ENCODE measurements at places on chromosomes 3 and 15. TPM values are rescaled to one million over a fixed set of nuclear protein-coding genes. Genes with fewer than 3 reads are reported as not detected.

- no peak for DNase-seq
- H3K4me1 ChIP-seq: no peaks in the 10 kb centered on the region
- no peaks in the 10 kb centered on the region for H3K36me3 ChIP-seq
Measured at GRCh38 chr3:51343918-51344687, 41.0 kb upstream of the MANF start.

GRCh38 chr15:48759921-48760320 is 50.9 kb downstream of the CEP152 start:
- no peaks in the 10 kb centered on the region for H3K36me3 ChIP-seq
- H3K4me3 ChIP-seq: no peak overlapping the region
- no peak for DNase-seq
- no peak overlapping the region for H3K27ac ChIP-seq

DNA sequence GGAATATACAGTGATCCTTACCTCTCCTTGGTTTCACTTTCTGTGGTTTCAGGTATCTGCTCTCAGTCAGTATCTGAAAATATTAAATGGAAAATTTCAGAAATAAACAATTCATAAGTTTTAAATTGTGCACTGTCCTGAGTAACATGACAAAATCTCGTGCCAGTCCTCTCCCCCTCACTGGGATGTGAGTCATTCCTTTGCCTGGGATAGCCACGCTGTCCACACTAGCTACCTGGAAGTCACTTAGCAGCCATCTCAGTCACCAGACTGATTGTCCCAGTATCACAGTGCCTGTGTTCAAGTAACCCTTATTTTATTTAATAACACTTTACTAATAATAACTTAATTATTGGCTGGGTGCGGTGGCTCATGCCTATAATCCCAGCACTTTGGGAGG is 15.3 kb upstream of the KLHL25 start:
- H3K27me3 ChIP-seq: no peaks in the 10 kb centered on the region
- no peak overlapping the region for H3K4me3 ChIP-seq
- H3K27ac ChIP-seq: no peak overlapping the region
- no peak for DNase-seq

DNA sequence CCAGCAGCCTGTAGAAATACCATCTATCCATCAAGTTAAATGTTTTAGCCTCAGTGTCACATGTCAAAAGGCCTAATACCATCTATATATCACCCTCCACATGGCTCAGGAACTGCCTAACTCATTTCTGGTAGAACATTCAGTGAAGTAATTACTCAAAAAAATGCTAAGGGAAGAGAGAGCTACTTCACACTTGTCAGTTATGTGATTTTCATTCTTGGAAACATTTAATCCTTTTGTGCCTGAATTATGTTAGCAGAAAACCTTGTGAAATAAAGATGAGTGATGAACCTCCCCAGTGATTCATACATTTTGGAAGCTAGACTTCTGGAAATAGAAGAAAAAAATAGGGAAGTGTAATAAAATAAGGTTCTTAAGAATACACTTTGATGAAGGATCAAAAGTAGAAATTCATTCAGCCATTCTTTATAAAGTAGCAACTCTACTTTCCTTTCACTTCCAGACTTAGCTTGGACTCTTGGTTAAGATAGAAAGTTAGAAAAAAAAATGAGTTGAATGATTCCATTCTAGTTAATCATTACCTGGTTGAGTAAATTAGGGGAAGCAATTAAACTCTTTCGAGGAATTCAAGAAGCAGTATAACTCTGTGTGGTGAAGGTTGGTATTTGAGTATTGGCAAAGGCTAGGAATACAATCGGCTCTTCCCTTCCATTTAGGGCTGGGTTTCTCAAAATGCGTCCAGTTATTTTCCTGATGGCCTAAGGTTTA is 3.6 kb downstream of the OTOL1 start:
- no peak overlapping the region for H3K4me3 ChIP-seq
- H3K36me3 ChIP-seq: no peaks in the 10 kb centered on the region
- no peaks in the 10 kb centered on the region for H3K27me3 ChIP-seq
- H3K27ac ChIP-seq: no peak overlapping the region

- no peak for DNase-seq
- H3K27me3 ChIP-seq: peaks cover 20% of the 10 kb centered on the region
- H3K4me3 ChIP-seq: no peak overlapping the region
- H3K27ac ChIP-seq: no peak overlapping the region
- peaks cover 8% of the 10 kb centered on the region for H3K4me1 ChIP-seq
- H3K36me3 ChIP-seq: no peaks in the 10 kb centered on the region
Measured at GRCh38 chr15:68435966-68436365, 4.0 kb upstream of the ITGA11 start.

GRCh38 chr3:1346386-1346785 is 253.6 kb downstream of the CNTN6 start:
- no peaks in the 10 kb centered on the region for H3K36me3 ChIP-seq
- no peak for DNase-seq
- no peak overlapping the region for H3K27ac ChIP-seq
- H3K4me1 ChIP-seq: no peaks in the 10 kb centered on the region

DNA sequence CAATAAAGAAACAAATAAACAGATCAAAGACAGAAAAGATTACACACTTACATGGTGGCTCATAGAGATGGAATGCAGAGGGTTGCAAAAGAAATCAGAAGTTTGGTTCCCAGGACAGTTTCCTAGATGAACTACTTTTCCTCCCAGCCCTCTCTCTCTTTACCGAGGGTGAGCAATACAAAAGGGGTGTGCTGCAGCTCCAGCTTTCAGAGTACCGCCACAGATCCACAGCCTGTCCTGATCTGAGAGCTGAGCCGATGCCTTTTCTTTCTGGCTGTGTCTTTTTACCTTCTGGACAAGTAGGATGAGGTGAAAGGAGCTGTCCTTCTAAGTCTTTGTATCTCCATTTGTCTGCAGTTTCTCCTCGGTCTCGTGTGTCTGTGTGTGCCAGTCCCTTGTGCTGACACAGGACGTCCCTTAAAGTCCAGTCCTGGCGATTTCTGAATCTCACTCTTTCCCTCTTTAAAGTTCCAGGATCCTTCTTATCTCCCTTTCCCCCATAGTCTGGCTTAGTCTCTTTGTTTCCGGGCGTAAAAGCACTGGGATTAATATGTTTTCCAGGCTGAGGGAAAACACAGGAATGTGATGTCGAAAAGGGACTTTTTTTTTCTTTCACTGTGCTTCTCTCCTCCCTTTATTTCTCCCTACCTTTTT is 540 bp downstream of the CCDC80 start:
- peak overlapping the region; percentile 44 for H3K27ac ChIP-seq
- no peaks in the 10 kb centered on the region for H3K36me3 ChIP-seq
- DNase-seq: no peak

- no peak for DNase-seq
- peaks cover 24% of the 10 kb centered on the region for H3K4me1 ChIP-seq
- H3K27me3 ChIP-seq: no peaks in the 10 kb centered on the region
- peak overlapping the region; percentile 94 for H3K27ac ChIP-seq
- H3K4me3 ChIP-seq: no peak overlapping the region
- H3K36me3 ChIP-seq: no peaks in the 10 kb centered on the region
Measured at GRCh38 chr3:187185759-187186158, 11.5 kb upstream of the RTP1 start.

Gene AADACL2
- not detected for total RNA-seq

Gene FAM81A
- 1.2 TPM for total RNA-seq

Gene PCOLCE2
- total RNA-seq: 1.5 TPM

DNA sequence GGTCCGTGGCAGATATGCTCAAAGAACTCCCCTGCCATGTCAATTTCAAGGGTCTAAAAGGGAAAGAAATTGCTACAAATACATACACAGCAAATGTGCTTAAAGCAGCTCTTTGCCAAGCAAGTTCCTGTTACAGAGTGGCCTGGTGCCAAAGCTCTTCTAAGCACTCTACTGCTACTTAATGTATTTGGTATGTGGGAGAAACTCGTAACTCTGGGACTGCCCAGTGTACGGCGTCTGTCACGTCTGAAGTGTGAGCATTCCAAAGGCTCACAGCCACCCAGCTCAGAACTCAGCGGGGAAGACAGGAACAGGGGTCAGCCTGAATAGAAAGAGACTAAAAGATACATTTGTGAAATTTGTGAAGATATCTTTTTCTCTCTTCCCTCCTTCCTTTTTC is 54.6 kb downstream of the RBMS3 start:
- H3K27me3 ChIP-seq: no peaks in the 10 kb centered on the region
- no peaks in the 10 kb centered on the region for H3K36me3 ChIP-seq

DNA sequence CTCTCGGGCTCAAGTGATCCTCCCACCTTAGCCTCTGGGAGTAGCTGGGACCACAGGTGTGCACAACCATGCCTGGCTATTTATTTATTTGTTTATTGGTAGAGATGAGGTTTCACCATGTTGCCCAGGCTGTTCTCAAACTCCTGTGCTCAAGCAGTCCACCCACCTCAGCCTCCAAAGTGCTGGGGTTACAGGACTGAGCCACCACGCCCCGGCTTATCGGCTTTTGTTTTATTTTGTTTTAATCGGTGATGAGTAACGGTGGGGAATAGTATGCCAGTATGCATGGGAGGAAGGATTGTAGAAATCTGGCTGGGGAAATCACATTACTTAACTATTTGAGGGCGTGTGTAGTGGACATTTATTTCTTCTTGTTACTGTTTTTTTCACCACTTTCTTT is 451.0 kb upstream of the GOLIM4 start:
- H3K27ac ChIP-seq: no peak overlapping the region
- H3K4me1 ChIP-seq: no peaks in the 10 kb centered on the region
- H3K4me3 ChIP-seq: no peak overlapping the region
- H3K36me3 ChIP-seq: no peaks in the 10 kb centered on the region
- DNase-seq: no peak
- H3K27me3 ChIP-seq: no peaks in the 10 kb centered on the region

DNA sequence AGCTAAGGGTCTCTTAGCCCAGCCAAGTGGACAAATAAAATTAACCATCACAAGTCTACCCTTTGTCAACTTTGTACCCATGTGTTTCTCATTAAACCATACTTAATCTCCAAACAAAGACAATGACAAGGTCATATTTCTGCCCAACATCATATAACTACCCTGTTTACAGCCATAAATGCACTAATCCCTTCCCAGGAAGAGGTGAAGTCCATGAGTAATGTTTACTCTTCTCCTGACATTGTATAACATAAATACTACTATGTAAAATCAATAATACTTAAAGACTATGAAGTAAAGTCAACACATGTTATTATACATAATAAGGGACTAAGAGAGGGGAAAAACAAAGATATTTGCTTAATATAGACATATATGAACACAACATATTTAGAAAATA is 38.5 kb upstream of the FAN1 start:
- H3K27me3 ChIP-seq: no peaks in the 10 kb centered on the region
- no peaks in the 10 kb centered on the region for H3K4me1 ChIP-seq
- no peaks in the 10 kb centered on the region for H3K36me3 ChIP-seq
- no peak overlapping the region for H3K4me3 ChIP-seq

DNA sequence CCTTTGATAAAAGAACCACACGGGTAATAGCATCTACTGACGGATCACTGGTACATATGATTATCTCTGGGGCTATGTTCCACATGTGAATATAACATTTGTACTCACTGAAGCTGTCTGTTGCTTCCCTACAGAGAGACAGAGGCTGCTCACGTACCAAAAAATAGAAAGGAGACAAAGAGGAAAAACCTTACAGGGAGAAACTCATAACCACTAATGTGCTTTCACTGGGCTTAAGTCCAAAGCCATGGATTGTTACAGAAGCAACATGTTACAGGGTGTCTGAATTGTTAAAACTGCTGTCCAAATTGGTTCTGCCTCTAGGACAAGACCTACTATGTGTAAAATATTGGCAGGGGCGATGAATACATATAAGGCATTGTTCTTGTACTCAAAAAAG is 311.9 kb downstream of the FOXP1 start:
- H3K27me3 ChIP-seq: no peaks in the 10 kb centered on the region
- no peak for DNase-seq
- H3K4me3 ChIP-seq: no peak overlapping the region
- no peaks in the 10 kb centered on the region for H3K36me3 ChIP-seq
- no peaks in the 10 kb centered on the region for H3K4me1 ChIP-seq
- no peak overlapping the region for H3K27ac ChIP-seq

- DNase-seq: no peak
- H3K4me3 ChIP-seq: no peak overlapping the region
Measured at GRCh38 chr3:55364421-55364820, 122.7 kb downstream of the WNT5A start.

Gene SLC30A4
- 2.2 TPM for total RNA-seq

Gene SPG21
- 66.9 TPM for total RNA-seq

Gene DAPK2
- total RNA-seq: 59.0 TPM

Gene SUSD5
- 1.0 TPM for total RNA-seq

- no peak overlapping the region for H3K4me3 ChIP-seq
- H3K27ac ChIP-seq: no peak overlapping the region
- peaks cover 100% of the 10 kb centered on the region for H3K36me3 ChIP-seq
- no peaks in the 10 kb centered on the region for H3K4me1 ChIP-seq
Measured at GRCh38 chr15:42730135-42730534, 6.8 kb downstream of the CDAN1 start.

DNA sequence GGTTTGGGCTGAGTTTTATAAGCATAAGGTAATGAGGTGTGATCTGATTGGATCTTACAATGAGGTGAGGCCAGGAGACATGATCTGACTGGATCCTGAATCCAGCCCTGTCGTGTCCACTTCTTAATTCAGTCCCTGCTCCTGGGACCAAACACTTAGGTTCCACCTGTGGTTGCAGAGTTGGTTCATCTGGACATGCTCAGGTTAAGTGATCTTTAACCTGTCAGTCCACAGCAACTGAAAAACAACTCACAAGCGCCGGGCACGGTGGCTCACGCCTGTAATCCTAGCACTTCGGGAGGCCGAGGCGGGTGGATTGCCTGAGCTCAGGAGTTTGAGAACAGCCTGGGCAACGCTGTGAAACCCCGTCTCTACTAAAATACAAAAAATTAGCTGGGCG is 679.3 kb upstream of the ALCAM start:
- no peaks in the 10 kb centered on the region for H3K27me3 ChIP-seq
- no peak overlapping the region for H3K4me3 ChIP-seq
- no peak overlapping the region for H3K27ac ChIP-seq
- no peak for DNase-seq

DNA sequence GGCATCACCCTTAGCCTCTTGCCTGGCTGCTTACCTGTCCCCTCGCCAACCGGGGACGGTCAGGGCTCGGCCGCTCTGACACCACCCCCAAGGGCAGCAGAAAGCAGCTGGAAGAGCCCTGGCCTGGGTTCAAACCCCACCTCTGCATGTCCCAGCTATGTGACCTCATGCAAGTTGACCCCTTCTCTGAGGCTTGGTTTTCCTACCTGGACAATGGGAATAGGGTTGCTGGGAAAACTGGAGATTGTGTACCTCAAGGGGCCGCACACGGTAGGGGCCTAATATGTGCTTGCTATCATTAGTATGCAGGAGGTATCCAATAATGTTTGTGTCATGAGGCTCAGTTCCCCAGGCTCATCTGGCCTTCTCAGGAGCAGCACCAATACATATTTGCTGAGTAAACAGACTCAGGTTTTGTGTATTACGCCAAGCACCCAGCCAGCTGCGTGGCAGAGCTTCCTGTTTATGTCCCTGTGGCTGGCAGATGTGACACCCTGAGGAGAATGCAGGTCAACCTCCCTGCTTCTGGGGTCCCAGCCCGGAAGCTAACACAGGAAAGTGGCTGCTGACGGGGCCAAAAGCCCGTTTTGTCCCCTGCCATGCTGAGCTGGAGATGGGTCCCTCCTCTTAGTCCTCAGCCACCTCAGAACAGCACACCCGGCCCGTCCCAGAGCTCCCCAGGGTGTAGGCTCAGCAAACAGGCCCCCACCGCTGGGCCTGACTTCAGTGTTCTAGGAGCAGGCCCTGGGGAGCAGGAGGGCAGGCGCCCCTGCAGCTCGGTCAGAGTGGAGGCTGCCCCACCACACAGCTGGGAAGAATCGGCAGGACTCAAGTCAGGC is 29.7 kb downstream of the PLXND1 start:
- peaks cover 23% of the 10 kb centered on the region for H3K36me3 ChIP-seq
- H3K27ac ChIP-seq: peak overlapping the region; percentile 53
- no peaks in the 10 kb centered on the region for H3K4me1 ChIP-seq
- no peak overlapping the region for H3K4me3 ChIP-seq

GRCh38 chr3:128782282-128783146 is 56.5 kb downstream of the RAB7A start:
- H3K27ac ChIP-seq: peak overlapping the region; percentile 84
- H3K4me1 ChIP-seq: peaks cover 94% of the 10 kb centered on the region
- no peak for DNase-seq
- no peaks in the 10 kb centered on the region for H3K36me3 ChIP-seq
